ENCODE measurements at places on chromosomes 3 and 15.

DNA sequence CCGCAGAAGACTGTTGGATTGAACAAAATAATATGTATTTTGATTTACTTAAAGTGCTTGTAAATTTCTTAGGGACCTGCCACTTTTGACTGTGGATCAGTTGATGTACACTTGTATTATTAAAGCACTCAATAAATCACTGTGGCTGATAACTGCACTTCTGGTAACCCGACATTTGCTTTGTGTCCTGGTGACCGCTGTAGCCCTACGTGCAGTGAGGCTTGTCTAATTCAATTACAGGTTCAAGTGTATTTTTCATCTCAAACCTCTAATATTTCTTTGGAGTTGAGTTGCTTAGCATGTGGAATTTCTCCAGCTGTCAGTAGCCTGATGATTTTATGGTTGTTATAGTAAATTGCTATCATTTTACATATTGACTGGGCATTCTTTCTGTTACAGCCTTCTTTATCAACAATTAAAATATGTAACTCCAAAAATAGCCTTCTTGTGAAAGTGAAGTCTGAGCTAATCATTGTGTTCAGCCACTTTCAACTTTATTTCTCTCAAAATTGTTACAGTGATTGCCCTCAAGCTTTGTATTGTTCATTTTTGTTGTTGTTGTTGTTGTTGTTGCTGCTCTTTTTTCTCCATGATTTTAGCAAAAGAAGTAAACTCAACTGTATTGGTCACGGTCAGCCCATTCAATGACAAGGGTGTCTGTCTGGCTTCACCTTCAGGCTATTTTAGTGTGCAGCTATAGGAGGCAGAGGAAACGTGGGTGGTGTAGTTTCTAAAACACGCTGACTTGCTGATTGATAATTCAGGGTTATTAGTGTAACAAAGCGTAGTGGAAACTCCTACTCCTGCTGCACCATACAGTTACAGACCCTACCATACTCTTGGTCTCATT, 215.1 kb upstream of the UBE2E1 start:
- no peak for DNase-seq

DNA sequence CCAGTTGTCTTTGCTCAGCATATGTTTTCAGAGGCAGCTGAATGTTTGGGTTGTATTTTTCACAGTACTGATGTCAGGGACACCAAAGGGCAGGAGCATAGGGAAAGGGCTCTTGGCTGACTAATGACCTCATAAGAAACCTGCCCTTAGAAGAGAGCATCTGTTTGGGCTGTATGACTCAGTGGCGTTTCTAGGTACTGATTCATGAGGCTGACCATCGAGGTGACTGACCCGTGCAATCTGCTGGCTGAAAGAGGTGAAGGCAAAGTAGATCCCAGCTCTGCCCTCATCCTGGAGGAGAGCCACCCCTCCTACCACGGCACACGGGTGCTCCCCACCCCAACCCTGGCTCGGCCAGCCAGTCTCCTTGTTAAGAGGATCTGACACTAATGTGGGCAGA, 8.3 kb downstream of the LMCD1 start:
- peak; percentile 92 for DNase-seq

DNA sequence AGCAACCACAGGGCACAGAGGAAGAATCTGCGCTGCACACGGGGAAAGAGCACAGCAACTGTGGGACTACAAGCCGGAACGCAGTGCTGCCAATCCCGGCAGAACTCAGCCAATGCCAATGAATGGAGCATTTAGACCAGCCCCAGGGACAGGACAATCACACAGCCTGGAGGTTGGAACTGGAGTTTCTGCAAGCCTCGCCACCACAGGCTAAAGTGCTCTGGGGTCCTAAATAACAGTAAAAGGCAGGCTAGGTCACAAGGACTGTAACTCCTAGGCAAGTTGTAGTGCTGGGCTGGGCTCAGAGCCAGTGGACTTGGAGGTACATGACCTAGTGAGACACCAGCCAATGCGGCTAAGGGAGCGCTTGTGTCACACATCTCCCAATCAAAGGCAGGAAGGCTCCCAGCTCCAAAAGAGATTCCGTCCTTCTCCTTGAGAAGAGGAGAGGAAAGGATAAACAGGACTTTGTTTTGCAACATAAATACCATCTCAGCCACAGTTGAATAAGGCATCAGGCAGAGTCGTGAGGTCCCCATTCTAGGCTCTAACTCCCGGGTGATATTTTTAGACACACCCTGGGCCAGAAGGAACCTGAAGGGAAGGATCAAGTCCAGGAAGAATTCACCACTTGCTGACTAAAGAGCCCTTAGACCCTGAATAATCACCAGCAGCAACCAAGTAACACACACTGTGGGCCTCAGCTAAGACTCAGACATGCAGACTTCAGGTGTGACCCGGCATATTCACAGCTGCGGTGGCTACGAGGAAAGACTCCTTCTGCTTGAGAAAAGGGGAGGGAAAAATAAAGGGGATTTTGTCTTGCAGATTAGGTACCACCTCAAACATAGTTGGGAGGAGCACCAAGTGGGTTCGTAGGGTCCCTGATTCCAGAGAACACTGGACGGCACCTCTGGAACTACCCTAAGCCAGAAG, 85.5 kb upstream of the XXYLT1 start:
- no peak for DNase-seq

- no peak for DNase-seq
Measured at GRCh38 chr15:74197176-74197965, 5.2 kb downstream of the STRA6 start.

- DNase-seq, result no peak
Measured at GRCh38 chr3:184016811-184017671, 643 bp downstream of the ABCC5 start.

GRCh38 chr3:64354956-64355355, 129.7 kb upstream of the PRICKLE2 start:
- no peak for DNase-seq

- no peak for DNase-seq
Measured at GRCh38 chr3:129085818-129086217, 25.2 kb downstream of the GP9 start.

- no peak for DNase-seq
Measured at GRCh38 chr3:54353946-54354345, 231.6 kb downstream of the CACNA2D3 start.

- DNase-seq, result peak; percentile 39
Measured at GRCh38 chr3:42490243-42490642, 12.2 kb upstream of the VIPR1 start.

- no peak for DNase-seq
Measured at GRCh38 chr3:123609063-123609462, 24.2 kb upstream of the HACD2 start.

DNA sequence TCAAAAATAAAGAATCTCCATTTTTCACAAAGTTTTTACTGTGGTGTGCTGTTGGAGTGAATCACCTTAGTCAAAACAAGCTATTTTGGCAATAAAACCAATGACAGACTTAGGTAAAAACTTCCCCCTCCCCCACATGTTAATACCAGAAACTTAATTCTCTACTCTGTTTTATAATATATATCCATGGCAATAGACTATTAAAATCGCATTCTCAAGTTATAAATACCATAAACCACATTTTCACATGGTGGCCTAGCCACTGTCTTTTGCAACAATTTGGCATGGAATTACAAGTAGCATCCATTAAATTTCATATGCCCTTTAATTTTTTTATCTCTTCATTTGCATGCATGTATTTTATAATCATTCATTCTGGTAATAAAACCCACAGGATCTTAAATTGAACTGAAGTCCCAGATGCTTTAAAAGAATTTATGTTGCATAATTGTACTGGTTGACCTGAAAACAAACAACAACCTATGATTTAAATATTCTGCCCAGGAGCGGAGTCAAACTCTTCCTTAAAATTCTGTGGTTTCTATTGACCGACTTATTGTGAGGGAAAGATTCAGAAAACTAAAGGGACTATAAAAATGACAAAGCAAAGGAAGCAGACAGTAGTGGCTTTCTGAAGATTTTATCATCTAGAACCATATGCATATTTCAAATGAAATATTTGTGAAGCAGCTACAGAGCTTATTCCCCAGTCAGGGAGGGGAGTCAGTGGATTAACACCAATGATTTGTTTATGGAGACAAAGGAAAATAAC, 229.0 kb upstream of the TBL1XR1 start:
- no peak for DNase-seq

DNA sequence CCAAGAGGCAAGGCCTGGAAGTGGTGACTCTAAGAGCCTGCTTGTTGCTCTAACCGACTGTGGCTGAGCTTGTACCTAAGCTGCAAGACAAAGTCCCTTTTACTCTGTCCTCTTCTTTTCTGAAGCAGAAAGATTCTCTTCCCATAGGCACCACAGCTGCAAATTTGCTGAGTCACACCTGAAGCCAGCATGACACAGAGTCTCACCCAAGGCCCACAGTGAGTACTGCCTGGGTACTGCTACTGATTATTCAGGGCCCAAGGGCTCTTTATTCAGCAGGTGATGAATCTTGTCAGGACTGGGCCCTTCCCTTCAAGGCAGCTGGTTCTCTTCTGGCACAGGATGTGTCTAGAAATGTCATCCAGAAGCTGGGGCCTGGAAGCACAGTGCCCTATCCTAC, 18.9 kb upstream of the TIGIT start:
- DNase-seq, result peak; percentile 33

All from HFFc6 (cell line).